ENCODE measurements at places on chromosomes 2 and 18.
A peak's percentile ranks its signal among the peaks of the same experiment; 100 is the strongest.

GRCh38 chr18:59988098-59988706 lies 88.4 kb downstream of the PMAIP1 start:
- peak; percentile 71 for DNase-seq
- H3K4me3 ChIP-seq, result no peak overlapping the region
- H3K27me3 ChIP-seq, result peaks cover 3% of the 10 kb centered on the region
- H3K4me1 ChIP-seq, result no peaks in the 10 kb centered on the region

- peaks cover 10% of the 10 kb centered on the region for H3K4me1 ChIP-seq
- no peaks in the 10 kb centered on the region for H3K36me3 ChIP-seq
- H3K4me3 ChIP-seq, result no peak overlapping the region
- no peak for DNase-seq
- H3K27me3 ChIP-seq, result no peaks in the 10 kb centered on the region
These were observed 120.9 kb upstream of the DLX2 start for GRCh38 chr2:172223601-172224054.

DNA sequence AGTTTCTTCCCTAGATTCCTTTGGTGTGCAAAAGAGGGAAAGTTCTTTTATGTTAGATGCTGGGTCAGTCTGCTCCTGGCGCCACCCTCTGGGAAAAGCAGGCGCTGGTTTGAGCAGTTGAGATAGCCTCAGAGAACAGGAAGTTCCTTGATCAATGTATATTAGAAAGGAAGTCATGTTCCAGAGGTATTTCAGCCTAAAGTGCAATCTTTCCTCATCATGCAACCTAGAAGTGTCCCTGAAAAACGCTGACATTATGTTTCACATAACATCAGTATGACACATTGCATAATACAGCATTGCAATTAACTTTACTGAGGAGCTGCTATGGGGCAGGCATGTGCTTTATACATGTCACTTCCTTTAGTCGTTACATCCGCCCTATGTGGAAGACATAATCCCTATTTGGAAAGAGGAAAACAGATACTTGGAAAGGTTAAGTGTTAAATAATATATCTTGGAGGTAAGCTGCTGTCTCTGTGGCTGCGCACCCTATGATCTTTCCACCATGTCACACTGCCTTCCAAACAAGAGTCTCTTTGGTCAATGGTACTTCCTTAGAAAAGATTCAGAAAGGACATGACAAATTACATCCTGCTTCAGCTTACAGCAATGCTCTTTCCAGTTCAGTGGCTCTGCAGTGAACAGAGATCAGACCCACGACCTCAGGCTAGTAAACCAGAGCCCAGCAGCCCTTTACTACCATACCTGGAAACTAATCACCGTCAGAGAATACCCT lies 369.7 kb downstream of the RAD51AP2 start:
- H3K4me3 ChIP-seq, result no peak overlapping the region
- peak; percentile 21 for DNase-seq
- H3K36me3 ChIP-seq, result no peaks in the 10 kb centered on the region
- no peaks in the 10 kb centered on the region for H3K27me3 ChIP-seq
- no peak overlapping the region for H3K27ac ChIP-seq
- H3K4me1 ChIP-seq, result no peaks in the 10 kb centered on the region

DNA sequence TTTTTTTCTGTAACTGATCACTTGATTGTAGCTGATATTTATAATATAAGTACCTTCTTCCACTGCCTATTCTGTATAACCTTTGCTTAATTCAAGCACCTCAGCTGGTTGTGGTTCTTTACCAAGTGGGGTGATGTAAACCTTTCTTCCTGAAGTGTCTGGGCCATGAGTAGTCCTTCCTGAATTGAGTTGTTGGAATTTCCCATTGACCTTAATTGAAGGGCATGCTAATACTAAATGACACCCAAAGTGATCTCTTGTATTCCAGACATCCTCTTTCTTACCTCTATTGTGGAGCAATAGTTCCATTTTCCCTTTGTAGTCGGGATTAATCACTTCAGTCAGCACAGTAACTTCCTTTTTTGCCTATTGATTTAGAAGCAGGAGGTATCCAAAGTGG lies 1496.8 kb upstream of the CELF4 start:
- DNase-seq, result no peak
- H3K4me1 ChIP-seq, result no peaks in the 10 kb centered on the region
- H3K27ac ChIP-seq, result no peak overlapping the region
- no peaks in the 10 kb centered on the region for H3K27me3 ChIP-seq

DNA sequence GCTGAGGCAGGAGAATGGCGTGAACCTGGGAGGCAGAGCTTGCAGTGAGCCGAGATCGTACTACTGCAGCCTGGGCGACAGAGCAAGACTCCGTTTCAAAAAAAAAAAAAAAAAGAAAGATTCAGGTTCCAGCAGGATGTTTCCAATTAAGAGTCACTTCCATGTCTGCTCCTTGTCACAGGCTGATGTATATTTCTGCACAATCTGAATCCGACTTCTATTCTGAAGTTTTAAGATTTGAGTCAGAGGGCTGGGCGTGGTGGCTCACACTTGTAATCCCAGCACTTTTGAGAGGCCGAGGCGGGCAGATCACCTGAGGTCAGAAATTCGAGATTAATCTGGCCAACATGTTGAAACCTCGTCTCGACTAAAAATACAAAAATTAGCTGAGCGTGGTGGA lies 24.7 kb downstream of the SNRPD1 start:
- H3K4me3 ChIP-seq, result no peak overlapping the region
- no peak overlapping the region for H3K27ac ChIP-seq
- no peaks in the 10 kb centered on the region for H3K27me3 ChIP-seq
- peaks cover 8% of the 10 kb centered on the region for H3K36me3 ChIP-seq

DNA sequence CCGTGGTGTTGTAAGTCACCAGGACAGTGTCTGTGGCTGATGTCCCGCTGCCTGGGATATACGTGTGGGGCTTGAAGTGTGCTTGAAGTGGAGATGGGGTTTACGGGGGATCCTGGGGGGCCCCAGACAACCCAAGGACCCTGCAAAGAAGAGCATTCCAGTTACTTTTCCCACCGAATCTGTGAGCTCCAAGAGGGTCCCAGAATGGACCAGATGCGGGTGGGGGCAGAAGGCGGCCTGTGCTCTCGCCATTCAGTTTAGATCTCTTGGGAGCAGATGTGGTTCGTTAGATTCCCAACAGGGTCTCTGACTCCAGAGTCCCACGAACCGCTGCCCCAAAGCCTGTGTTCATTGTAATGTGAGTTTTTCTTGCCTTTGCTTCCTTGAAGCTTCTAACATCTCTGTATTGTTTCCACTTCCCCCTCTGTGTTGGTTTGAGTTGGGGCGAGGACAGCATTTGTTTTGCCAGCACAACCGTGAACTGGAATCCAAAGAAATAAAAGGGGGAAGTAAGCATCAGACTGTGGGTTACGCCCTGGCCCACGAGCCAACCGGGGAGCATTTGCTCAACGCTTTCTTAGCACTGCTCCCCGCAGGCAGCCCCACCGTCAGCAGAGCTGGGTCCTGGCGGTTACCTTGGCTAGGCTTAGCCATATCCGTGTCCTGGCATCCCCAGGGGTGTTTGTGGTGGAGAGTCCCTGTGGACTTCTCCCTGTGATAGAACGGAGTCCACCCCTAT lies 92.1 kb downstream of the SH3BP4 start:
- peaks cover 24% of the 10 kb centered on the region for H3K36me3 ChIP-seq
- no peaks in the 10 kb centered on the region for H3K27me3 ChIP-seq
- no peaks in the 10 kb centered on the region for H3K4me1 ChIP-seq
- no peak overlapping the region for H3K4me3 ChIP-seq
- H3K27ac ChIP-seq, result no peak overlapping the region

DNA sequence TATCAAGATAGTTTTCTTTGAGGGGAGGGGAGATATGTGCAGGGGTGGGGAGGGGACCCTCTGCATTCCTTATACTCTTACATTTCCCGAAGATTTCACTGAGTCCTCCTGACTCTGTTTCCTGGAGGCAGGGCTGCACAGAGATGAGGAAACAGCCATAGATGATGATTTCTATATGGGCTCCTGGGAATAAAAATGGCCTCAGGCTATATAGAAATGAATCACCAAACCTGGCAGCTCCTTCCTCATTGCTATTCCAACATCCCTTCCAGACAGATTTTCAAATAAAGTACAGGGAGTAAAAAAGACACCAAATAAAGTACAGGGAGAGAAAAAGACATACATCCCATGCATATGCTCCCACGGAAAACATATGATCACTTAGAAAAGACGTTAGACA lies 474.8 kb upstream of the RAB6C start:
- H3K36me3 ChIP-seq, result no peaks in the 10 kb centered on the region
- H3K4me1 ChIP-seq, result no peaks in the 10 kb centered on the region
- no peak overlapping the region for H3K4me3 ChIP-seq
- H3K27me3 ChIP-seq, result no peaks in the 10 kb centered on the region
- no peak for DNase-seq

DNA sequence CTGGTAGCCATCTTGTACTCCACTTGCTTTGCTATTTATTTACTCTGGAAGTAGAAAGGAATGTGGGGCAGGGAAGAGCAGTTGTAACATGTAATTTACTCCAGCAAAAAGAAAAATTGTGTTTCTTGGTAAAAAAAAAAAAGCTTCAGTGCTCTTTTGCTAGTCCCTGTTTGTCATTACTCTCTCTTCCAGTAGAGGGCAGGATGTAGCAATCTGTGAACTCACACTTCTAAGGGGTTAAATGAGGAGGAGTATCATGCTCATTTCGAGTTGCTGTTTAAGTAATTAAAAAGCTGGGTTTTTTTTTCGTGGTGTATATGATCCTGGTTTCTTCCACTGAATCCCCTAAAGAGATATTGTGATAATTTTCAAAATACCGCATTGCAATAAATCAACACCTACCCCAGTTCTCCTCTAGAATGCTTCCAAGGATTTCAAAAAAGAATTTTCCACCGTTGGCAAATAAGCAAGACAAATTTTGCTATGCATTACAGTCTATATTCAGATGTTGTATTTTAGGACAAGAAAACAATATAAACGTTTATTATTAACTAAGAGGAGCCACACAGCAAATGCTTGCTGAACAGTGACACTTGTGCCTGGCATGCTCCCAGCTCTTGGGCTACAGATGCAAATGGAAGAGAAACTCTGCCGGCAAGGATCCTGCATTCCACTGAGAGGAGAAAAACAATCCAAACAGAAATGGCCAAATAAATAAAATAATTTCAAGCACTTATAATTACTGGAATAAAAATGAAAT lies 261.6 kb downstream of the ASXL3 start:
- H3K36me3 ChIP-seq, result no peaks in the 10 kb centered on the region
- DNase-seq, result peak; percentile 12
- no peak overlapping the region for H3K27ac ChIP-seq
- H3K4me1 ChIP-seq, result no peaks in the 10 kb centered on the region
- no peak overlapping the region for H3K4me3 ChIP-seq
- no peaks in the 10 kb centered on the region for H3K27me3 ChIP-seq

- no peaks in the 10 kb centered on the region for H3K36me3 ChIP-seq
- no peaks in the 10 kb centered on the region for H3K4me1 ChIP-seq
- no peaks in the 10 kb centered on the region for H3K27me3 ChIP-seq
- no peak overlapping the region for H3K4me3 ChIP-seq
- DNase-seq, result no peak
- no peak overlapping the region for H3K27ac ChIP-seq
These were observed 146.0 kb upstream of the SOX11 start for GRCh38 chr2:5546181-5546580.

DNA sequence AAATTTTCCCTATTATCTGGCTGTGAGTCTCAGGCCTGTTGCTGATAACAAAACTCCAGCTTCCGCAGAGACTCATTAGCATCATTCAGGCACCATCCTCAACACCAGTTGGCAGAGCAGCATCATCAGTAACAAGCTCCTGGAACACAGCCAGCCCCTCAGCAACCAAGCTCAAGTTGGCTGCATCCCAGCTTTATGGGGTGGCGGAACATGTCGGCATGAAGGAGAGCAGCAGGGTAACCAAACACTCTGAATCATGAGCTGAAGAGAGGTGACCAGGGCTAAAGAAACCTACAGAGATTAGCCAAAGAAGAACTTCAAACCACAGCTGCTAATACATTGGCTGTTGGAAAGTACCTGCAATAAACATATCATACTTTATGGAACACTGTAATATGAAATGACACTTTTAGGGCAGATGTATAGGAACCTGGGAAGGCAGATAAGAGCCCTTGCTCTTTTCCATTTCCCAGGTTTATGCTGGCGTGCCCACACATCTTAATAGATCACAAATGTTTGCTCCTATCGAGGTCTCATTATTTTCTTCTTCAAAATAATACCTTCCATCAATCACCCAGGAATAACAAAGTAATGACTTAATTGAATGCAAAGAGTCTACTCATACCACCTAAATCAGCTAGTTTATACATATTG lies 63.8 kb downstream of the PDE11A start:
- DNase-seq, result peak; percentile 3
- no peaks in the 10 kb centered on the region for H3K4me1 ChIP-seq
- no peaks in the 10 kb centered on the region for H3K36me3 ChIP-seq

DNA sequence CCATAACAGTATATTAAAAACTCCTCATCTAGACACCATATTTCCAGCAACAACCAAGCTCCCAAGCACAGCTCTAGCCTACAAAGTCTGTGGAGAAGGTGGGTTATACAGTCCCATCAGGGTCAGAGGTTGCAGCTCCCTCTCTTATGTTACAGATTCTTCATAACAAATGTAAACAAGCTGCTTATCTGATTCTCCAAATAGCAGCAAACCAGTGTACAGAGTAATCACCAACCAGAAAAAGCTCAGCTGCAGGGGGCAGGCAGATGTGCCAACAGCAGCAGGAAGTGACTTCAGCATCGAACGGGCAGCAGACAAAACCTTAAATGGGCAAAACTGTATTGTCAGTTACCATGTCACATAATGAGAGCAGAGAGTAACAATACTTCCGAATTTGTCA lies 52.9 kb upstream of the NABP1 start:
- H3K27me3 ChIP-seq, result no peaks in the 10 kb centered on the region
- DNase-seq, result peak; percentile 12
- H3K4me3 ChIP-seq, result no peak overlapping the region
- no peaks in the 10 kb centered on the region for H3K36me3 ChIP-seq

- no peak overlapping the region for H3K27ac ChIP-seq
- no peak for DNase-seq
- H3K4me3 ChIP-seq, result no peak overlapping the region
- H3K36me3 ChIP-seq, result no peaks in the 10 kb centered on the region
- H3K27me3 ChIP-seq, result peaks cover 5% of the 10 kb centered on the region
These were observed 47.3 kb upstream of the ODC1 start for GRCh38 chr2:10495311-10495987.

DNA sequence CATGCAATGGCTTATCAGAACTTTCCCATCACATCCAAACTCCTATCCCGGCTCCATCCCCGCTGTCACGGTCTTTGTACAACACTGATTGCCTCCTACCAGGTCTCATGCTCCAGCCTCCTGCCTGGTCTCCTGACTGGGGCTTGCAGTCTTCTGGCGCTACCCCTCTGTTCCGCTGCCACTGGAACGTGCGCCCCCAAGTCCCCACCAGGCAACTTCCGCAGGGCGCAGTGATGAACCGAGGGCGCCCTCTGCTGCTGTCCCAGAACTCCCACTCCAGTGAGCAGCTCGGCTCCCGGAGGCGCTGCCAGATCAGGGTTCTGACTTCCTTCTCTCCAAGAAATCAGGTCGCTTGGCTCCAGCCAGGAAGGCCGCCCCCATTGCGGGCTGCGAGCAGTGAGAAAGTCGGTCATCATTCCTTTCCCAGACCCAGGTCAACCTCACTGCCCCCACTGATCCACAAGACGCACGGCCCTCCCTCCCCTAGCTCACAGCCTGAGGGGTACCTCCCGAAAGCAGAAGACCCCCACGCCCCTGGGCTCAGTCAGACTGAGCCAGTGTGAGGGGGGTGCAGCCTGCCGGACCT lies 43.9 kb upstream of the RAB11FIP5 start:
- H3K27me3 ChIP-seq, result peaks cover 10% of the 10 kb centered on the region
- no peak overlapping the region for H3K4me3 ChIP-seq
- H3K4me1 ChIP-seq, result peaks cover 3% of the 10 kb centered on the region
- no peaks in the 10 kb centered on the region for H3K36me3 ChIP-seq

- H3K36me3 ChIP-seq, result no peaks in the 10 kb centered on the region
- H3K27ac ChIP-seq, result no peak overlapping the region
- peaks cover 6% of the 10 kb centered on the region for H3K27me3 ChIP-seq
- no peak for DNase-seq
- H3K4me1 ChIP-seq, result no peaks in the 10 kb centered on the region
- H3K4me3 ChIP-seq, result no peak overlapping the region
These were observed 230.1 kb downstream of the AGAP1 start for GRCh38 chr2:235723811-235724465.

Data from common myeloid progenitor, CD34-positive (primary cell).